ENCODE measurements at places on chromosomes 5 and 9. TPM values are rescaled to one million over a fixed set of nuclear protein-coding genes. Genes with fewer than 3 reads are reported as not detected.

The ALAD gene
- total RNA-seq, result 21.7 TPM

The PROB1 gene
- 2.1 TPM for total RNA-seq

The C6 gene
- total RNA-seq, result 20.7 TPM

The CTSV gene
- total RNA-seq, result not detected

The SLC28A3 gene
- total RNA-seq, result not detected

The FOXD4 gene
- 0.12 TPM for total RNA-seq

The IFNA21 gene
- not detected for total RNA-seq

The FBLL1 gene
- total RNA-seq, result 0.29 TPM

The LRRC70 gene
- total RNA-seq, result 0.87 TPM

The DNAH5 gene
- 0.12 TPM for total RNA-seq

The TLR4 gene
- total RNA-seq, result 21.0 TPM

The JAK2 gene
- 7.9 TPM for total RNA-seq

The ARAP3 gene
- 7.1 TPM for total RNA-seq

The LIX1 gene
- total RNA-seq, result not detected

The RNF44 gene
- total RNA-seq, result 11.5 TPM

The BAAT gene
- 0.06 TPM for total RNA-seq

The SHISAL2B gene
- not detected for total RNA-seq

The LECT2 gene
- total RNA-seq, result not detected

The MATR3 gene
- total RNA-seq, result 174 TPM

The TOPORS gene
- 16.1 TPM for total RNA-seq

The MLANA gene
- total RNA-seq, result not detected

The CEL gene
- total RNA-seq, result 0.10 TPM

The SLC23A1 gene
- not detected for total RNA-seq

The OSTF1 gene
- total RNA-seq, result 31.3 TPM

The ADAMTSL1 gene
- 20.9 TPM for total RNA-seq

The ANKRD55 gene
- total RNA-seq, result not detected

The SOHLH1 gene
- not detected for total RNA-seq

The PDGFRB gene
- total RNA-seq, result 326 TPM

The CDKN2A gene
- total RNA-seq, result 19.5 TPM

The FOXD4L3 gene
- total RNA-seq, result 0.34 TPM

The MYOT gene
- total RNA-seq, result not detected

The BHMT gene
- not detected for total RNA-seq

The OBP2A gene
- not detected for total RNA-seq

The ACSL6 gene
- not detected for total RNA-seq

The FOXD4L6 gene
- not detected for total RNA-seq

The PCDHB9 gene
- 0.56 TPM for total RNA-seq

The DMRT2 gene
- not detected for total RNA-seq

The GAS1 gene
- total RNA-seq, result 198 TPM

The TGFBI gene
- 366 TPM for total RNA-seq

The PAEP gene
- not detected for total RNA-seq

The RXRA gene
- total RNA-seq, result 42.4 TPM

The CDC20B gene
- total RNA-seq, result not detected

The SOX30 gene
- total RNA-seq, result not detected

The APBA1 gene
- total RNA-seq, result 2.4 TPM

The ITGA2 gene
- total RNA-seq, result 5.2 TPM

The ADCY2 gene
- total RNA-seq, result not detected

All from cardiac ventricle fibroblast (primary cell).